ENCODE measurements at places on chromosomes 3 and 15. TPM values are rescaled to one million over a fixed set of nuclear protein-coding genes. Genes with fewer than 3 reads are reported as not detected.

DNA sequence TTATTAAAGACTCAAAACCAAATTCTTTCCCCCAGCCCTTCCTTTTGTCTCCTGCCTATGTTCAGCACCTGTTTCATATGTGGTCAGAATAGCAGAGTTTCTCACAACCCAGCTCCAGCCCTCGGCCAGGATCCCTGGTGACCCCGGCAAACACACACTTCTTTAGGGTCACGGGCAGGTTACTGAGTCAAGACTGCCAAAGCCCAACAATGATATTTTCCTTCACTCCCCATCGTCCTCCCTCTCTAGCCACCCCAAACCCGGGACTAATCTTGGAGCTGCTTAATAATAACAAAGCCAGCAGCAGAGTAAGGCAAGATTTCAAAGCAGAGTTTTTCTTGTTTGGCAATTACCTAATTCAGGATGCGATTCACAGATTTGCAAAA is 25.5 kb downstream of the RARB start:
- no peak for DNase-seq

- DNase-seq = no peak
These were observed 161.8 kb upstream of the TOPAZ1 start for GRCh38 chr3:44079916-44080315.

The NTRK3 gene
- total RNA-seq = 2.9 TPM

GRCh38 chr3:194586836-194587235 is 46.4 kb downstream of the TMEM44 start:
- DNase-seq = no peak

The KNG1 gene
- total RNA-seq = not detected

The SLC2A2 gene
- total RNA-seq = 1.9 TPM

DNA sequence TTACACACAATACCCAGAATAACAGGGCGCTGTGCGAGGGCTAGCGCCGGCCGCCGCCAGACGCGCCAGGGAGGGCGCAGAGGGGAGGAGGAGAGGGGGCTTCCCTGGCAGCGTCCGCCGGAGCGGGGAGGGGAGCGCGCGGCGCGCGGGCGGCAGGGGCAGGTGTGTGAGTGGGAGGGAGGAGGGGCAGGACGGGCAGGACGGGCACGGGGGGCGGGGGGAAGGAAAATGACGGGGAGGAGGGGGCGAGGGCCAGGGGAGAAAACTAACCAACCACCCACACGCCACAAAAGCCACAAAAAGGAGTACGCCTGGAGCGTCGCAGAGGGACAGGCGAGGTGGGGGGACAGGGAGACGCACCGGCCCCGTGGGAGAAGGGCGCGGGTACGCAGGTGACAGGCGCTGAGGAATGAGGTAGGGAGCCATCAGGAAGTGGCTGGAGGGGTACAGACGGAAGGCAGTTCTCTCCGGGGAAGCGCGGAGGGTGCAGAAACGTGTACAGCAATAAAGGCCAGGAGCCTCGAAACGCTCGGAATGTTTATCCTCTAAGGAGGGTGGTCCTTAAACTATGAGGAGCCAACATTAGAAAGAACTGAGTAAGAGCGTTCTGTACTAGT is 610 bp upstream of the SATB1 start:
- peak; percentile 77 for DNase-seq

GRCh38 chr3:127518456-127519081 is 72.0 kb downstream of the TPRA1 start:
- no peak for DNase-seq

DNA sequence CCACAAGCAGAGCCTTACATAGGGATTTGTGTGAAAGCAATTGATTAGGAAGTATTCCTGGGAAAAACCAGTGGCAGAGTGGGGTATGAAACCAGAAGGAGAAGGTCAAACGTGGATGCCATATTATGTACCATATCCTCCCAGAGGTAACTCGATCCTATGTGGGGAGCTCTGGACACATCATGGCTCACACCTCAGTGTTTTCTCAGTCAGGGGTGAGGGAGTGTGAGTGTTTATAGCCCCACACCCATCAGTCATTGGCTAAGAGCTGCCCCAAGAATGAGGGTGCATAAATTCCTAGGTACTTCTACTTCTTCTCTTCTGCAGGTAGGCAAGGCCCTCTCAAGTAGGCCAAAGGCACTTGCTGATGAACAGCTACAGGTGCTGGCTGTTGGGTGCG is 28.2 kb upstream of the PDZRN3 start:
- no peak for DNase-seq

The DPPA2 gene
- total RNA-seq = 0.36 TPM

DNA sequence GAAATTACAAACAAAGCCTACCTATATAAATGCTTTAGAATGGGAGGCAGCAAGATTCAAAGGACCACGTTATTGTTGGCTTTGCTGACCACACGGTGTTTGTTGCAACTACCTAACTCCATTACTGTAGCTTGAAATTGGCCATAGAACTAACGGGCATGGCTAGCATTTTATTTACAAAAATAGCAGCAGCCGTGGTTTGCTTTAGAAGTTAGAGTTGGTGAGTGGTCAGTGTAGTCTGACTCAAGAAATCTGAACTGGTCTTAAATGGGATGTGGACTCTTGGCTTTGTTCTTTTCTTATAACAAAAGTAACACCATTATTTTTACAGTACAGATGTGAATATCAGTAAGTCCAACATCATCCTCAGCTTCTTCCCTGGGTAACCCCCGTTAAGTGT is 10.6 kb downstream of the ATP1B3 start:
- no peak for DNase-seq

DNA sequence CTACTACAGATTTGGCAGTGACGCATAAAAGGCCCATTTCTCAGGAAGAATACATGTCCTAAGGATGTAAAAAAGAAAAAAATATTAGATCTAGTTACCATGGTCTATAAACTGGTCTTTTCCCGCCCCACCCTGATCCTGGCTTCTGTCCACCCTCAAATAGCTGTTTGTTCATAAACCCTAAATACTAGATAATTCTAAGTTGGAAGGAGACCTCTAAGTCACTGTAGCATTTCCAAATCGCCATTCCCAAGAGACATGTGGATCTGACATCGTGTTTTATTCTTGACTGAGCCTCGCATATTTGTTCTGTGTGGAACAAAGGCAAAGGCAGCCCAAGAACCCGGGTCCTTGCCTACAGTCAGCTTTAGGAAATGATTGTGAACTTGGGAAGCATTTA is 49.0 kb downstream of the LMCD1 start:
- DNase-seq = no peak

DNA sequence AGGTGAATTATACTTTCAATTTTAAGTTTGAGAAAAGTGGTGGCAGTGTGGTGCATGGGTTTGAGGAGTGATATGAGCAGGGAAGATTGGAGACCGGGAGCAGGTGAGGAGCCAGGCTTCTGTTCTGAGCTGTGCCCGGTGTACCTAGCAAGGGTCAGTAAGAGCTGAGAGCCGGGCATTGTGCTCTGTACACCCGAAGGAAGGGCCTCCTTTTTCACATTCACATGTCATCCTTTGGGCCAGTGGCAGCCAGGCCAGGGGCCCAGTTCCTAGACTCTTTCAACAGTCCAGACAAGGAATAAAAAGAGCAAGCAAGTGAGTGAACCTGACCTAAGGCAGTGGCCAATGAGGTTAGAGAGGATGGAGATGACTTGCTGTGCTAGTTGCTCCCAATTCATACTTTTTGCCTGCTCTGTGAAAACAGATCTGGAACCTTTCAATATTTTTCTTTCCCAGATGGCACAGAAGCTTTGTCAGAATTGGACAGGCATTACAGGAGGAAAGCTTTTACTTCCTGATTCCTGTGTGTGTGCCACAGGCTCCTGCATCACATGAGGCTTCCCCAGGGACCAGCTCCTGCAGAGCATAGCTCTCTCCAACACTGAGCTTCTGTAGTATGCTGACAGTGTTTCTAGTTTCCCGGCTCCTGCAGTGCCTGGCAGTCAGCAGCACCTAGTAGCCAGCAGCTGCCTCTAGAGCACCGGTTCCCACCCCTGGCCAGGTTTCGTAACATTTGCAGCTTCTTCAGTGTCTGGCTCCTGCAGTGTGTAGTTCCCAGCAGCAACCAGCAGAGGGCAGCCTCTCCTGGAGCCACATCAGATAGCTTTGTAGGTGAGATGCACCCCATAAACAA is 5.3 kb upstream of the TRA2B start:
- peak; percentile 82 for DNase-seq

The RCCD1 gene
- total RNA-seq = 20.3 TPM

GRCh38 chr3:151144760-151145159 is 58.3 kb downstream of the GPR171 start:
- DNase-seq = no peak

Data from type B pancreatic cell (in vitro differentiated cells).